ENCODE measurements at places on chromosomes 13 and 19. TPM values are rescaled to one million over a fixed set of nuclear protein-coding genes. Genes with fewer than 3 reads are reported as not detected.

DNA sequence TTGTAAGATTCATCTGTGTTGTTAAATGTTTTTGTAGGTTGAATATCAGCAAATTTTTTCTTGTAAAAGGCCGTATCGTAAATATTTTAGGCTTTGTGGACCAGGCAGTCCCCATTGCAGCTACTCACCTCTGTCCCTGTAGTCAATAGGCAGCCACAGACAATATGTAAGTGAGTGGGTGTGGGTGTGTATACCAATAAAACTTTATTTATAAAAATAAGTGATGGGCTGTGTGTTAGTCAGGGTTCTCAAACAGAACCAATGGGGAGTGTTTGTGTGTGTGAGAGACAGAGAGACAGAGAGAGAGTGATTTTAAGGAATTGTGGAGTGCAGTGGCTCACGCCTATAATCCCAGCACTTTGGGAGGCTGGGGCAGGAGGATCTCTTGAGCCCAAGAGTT, 37.6 kb upstream of the NFIC start:
- DNase-seq, result no peak

GRCh38 chr13:53560556-53560955, 531.9 kb downstream of the OLFM4 start:
- DNase-seq, result no peak

DNA sequence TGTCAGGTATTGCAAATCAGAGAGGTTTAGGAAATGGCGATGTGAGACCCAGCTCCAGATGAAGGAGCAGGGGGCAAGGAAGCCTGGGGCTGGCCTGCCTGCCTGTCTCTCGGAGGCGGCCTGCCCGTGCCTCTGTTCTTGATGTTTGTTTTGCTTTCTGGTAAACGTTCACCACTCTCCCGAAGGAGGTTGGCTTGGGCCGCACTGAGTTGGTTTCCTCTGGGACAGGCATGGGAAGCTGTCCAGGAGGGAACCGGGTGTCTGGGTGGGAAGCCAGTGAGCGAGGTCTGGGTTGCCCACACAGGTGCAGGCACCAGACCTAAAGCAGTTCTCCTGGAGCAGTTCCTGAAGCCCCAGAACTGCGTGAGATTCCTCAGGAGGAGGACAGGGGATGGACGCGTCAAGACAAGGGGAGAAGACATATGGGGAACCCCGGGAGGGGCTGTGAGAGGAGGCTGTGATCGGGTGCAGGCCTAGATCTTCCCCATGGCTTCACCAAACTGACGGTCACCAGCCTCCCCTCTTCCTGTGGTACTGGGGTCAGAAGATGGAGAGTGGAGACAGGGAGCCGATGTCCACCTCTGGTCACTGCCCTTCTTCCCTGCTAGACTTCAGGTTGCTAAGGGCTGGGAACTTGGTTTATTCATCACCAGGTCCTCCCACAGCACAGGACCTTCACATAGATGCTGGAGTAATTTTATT, 15.2 kb downstream of the COL4A2 start:
- DNase-seq, result no peak

TSKS gene
- total RNA-seq, result not detected

GRCh38 chr19:49017041-49017665, at the start of gene LHB:
LHB (minus strand) TSS chr19:49017091; CDS start chr19:49017081, 10 bp downstream.
- no peak for DNase-seq

GRCh38 chr19:54191011-54191810, at the start of gene TSEN34:
TSEN34 (plus strand) TSS chr19:54191308; CDS start chr19:54191365, 57 bp downstream.
- no peak for DNase-seq

- no peak for DNase-seq
Measured at GRCh38 chr19:18319591-18320135, 3.2 kb downstream of the LSM4 start.

DNA sequence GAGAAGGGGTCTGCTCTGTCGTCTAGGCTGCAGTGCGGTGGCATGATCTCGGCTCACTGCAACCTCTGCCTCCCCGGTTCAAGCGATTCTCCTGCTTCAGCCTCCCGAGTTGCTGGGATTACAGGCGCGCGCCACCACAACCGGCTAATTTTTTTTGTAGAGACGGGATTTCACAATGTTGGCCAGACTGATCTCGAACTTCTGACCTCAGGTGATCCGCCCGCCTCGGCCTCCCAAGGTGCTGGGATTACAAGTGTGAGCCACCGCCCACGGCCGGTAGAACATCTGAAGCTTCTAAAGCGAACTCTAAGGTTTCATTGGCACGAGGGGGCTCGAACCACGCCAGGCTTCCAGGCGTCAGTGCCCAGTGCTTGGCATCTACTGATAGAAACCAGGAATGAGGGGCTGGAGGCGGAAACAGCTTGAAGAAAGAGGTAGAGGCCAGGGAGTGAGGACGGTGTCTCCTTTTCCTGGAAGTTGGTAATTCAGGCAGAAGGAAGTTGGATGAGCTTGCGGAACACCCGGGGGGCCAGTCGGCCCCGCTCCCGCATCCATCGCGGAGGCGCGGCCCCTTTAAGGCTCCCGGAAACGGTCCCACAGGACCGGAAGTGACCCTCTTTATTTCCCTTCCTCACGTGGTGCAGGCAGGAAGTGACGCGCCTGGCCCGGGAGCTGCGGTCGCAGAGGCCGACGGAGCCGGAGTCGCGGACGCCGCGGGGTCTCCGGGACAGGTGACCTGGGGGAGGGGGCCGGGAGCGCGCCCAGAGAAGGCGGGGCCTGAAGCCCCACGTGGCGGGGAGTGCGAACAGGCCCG, at the start of gene CCDC9:
TSS of gene CCDC9 (plus strand) at position 647 of the 814 bp plus-strand sequence. CDS start 1,876 bp downstream, outside the sequence.
- DNase-seq, result peak; percentile 74

KLK15 gene
- total RNA-seq, result not detected

NXNL1 gene
- not detected for total RNA-seq

GRCh38 chr19:17075864-17076542, 426 bp downstream of the MYO9B start:
- DNase-seq, result no peak

ZDHHC20 gene
- total RNA-seq, result 49.2 TPM

ZSCAN1 gene
- 0.69 TPM for total RNA-seq

DNA sequence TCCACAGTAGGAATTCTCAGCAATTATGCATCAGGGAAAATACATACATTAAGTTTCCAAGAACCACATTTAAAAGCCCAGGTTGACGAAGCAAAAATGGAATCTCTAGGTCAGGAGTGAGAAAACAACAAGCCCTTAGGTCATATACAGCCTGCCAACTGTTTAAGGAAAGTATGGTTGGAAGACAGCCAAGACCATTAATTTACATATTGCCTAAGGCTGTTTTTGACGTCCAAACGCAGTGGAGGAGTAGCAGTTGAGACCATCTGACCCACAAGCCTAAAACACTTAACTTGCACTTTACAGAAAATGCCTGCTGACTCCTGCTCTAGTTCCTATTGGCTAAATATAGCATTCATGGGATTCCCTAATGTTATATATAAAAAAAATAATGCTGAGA, 299.0 kb downstream of the ITGBL1 start:
- peak; percentile 64 for DNase-seq

ZNF829 gene
- total RNA-seq, result 2.7 TPM

LENG9 gene
- total RNA-seq, result 4.1 TPM

- no peak for DNase-seq
Measured at GRCh38 chr13:22561581-22561980, 619.2 kb upstream of the SGCG start.

NLRP7 gene
- total RNA-seq, result not detected

GRCh38 chr19:48631225-48631624, 6.0 kb downstream of the DBP start:
- no peak for DNase-seq

KIR2DL1 gene
- total RNA-seq, result not detected

PTH2 gene
- total RNA-seq, result not detected

DNA sequence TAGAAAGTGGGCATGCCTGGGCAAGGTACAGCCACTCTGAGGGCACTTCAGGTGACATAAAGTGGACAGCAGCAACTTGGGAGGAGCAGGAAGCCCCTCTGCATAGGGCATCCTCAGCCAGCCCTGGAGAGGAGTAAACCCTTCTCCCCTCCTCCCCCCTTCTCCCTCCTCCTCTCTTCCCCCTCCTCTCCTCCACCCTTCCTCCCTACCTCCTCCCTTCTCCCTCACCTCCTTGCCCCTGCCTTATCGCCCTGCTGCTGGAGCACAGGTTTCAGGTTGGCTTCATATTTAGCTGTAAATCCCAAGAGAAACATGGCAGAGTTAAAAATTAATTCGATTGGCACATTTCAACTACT, 30.5 kb upstream of the ATP12A start:
- no peak for DNase-seq

GRCh38 chr19:2320049-2320448, 8.3 kb downstream of the LSM7 start:
- DNase-seq, result no peak

DNA sequence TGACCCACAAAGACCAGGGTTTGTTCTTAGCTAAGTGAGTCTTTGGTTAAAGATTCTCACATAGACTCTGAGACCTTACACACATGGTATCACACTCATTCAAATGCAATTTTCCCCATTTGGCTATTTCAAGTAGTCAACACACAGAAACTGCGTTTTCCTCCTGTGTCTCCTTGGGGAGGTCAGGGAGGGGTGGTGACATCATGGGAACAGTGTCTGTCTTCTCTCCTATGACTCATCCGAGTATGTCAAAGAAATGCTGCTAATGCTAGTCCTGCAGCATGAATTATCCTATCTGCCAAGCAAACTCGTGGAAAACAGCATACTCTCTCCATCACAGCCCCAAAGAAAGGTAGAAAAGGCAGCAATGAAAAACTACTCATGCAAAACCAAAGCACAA, 100.2 kb downstream of the ENOX1 start:
- DNase-seq, result peak; percentile 88

DNA sequence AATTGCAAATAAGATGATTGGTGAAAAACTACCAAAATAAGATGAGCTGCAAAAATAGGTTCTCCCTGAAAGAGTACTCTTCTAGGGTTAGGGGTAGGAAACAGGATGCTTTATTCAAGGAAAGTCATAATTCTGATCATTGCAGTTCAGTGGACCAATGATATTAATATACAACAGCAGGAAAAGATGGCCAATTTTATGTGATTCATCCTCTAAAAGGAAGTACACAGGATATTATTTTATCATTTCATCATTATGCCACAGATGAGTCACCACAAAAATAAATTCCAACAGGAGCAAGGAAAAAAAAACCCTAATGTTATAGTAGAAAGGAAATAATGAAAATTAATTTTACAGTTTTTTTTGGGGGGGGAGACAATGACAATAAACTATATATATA, 205.0 kb downstream of the NALCN start:
- no peak for DNase-seq

ZNF568 gene
- total RNA-seq, result 4.3 TPM

DNA sequence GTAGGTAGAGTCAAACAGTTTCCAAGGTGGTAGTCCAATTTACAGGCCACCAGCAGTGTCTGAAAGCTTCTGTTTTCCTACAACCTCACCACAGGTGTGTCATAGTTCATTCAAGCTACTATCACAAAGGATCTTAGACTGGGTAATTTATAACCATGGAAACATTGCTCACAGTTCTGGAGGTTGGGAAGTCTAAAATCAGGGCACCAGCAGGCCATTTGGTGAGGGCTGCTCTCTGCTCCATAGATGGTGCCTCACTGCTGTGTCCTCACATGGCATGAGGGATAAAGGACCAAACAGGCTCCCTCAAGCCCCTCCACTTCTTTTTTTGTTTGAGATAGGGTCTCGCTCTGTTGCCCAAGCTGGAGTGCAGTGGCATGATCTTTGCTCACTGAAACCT, 60.6 kb downstream of the ING1 start:
- DNase-seq, result no peak

DNA sequence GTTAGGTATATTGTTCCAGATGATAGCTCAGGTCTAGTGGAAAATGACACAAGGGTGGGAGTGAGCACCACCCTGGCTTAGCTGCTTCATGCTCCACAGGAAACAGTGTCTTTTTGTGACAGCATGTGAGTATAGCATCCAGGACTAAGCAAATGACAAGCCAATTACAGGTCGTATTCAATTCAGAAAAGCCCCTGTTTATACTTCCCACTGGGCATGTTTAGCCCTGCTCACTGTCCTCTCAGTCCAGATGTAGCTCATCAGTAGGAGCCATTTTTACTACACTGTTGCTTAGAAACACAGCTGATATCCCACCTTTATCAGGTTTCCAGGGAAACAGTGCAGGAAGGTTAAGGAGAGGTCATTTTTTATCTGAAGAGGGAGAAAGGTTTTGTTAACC, 8.0 kb downstream of the ABHD13 start:
- DNase-seq, result no peak

DNA sequence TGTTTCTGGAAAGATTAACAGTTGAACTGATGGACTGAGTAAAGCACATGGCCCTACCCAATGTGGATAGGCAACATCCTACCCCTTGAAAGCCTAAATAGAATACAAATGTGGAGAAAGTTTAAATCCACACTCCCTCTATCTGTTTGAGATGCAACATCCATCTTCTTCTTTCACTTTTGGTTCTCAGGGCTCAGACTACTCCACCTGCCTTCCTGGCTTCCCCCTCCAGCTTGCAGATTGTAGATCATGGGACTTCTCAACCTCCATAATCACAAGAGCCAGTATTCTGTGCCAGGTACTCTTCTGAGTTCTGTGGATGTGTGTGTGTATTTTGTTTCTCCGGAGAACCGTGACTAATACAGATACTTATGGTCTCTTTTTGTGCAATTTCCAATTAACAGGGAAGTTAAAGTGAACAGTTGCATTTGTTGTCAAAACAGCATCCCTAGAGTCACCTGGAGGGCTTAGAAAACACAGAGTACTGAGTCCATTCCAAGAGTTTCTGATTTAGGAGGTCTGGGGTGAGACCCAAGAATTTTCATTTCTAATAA, 590.3 kb upstream of the MIR17HG start:
- no peak for DNase-seq

FAM187B gene
- not detected for total RNA-seq

DNA sequence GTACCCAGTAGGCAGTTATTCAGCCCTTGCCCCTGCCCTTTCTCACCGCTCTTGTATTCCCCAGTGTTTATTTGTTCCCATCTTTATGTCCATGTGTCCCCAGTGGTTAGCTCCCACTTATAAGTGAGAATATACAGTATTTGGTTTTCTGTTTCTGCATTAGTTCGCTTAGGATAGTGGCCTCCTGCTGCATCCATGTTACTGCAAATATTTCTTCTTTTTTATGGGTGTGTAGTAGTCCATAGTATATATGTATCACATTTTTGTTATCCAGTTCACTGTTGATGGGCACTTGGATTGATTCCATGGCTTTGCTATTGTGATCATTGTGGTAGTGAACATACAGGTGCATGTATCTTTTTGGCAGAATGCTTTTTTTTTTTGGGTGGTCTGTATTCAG, 32.7 kb downstream of the URI1 start:
- DNase-seq, result no peak

TPGS1 gene
- 78.1 TPM for total RNA-seq

- no peak for DNase-seq
Measured at GRCh38 chr19:38674388-38675171, 27.1 kb downstream of the ACTN4 start.

STOML3 gene
- not detected for total RNA-seq

AP1M2 gene
- 39.7 TPM for total RNA-seq

PRR36 gene
- 0.72 TPM for total RNA-seq

IGFL2 gene
- not detected for total RNA-seq

GRCh38 chr13:97935071-97935470, 18.4 kb upstream of the IPO5 start:
- no peak for DNase-seq

- no peak for DNase-seq
Measured at GRCh38 chr13:72153272-72153671, 286.3 kb upstream of the DACH1 start.

GRCh38 chr13:112775791-112776279, 86.0 kb downstream of the ATP11A start:
- DNase-seq, result no peak

- no peak for DNase-seq
Measured at GRCh38 chr13:21569686-21570085, 34.3 kb downstream of the MICU2 start.

EMC10 gene
- total RNA-seq, result 185 TPM

All from epithelial cell of proximal tubule (primary cell).